ENCODE measurements at places on chromosomes 16 and 17.

DNA sequence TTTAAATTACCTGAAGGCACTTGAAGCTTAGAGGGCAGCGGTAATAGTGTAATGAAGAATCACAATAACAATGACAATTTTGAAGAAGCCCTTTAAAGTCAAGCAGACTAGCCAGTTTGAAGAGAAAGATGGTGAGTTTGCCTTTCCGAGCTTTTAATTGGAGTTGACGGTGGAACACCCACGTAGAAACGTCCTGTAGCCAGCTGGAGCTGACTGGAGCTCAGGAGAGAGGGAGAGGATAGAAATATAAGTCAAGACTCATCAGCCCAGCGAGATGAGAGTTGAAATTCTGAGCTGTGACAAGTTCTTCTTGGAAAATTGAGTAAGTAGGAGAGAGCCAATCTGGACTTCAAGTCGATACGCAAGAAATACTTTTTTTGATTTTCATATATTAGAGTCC is 91.7 kb upstream of the CACNG3 start:
- DNase-seq, result no peak

DNA sequence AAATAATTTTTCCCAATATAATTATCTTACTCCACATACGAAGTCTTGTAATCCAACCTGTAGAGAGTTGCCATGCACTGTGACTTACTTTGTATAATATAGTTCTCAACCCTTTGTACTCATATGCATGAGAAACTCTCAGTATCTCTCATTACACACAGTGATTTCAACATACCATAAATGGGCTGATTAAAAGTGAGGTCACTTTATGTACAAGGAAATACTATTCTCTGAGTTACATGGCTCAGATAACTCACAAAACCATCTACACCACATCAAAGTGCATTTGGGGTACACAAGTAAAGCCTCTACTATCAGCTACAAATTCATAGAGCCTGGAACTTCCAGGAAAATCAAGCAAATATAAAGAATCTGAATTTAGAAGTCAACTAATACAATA is 27.9 kb downstream of the SLFN12 start:
- no peak for DNase-seq

- no peak for DNase-seq
These were observed 46.1 kb upstream of the NLK start for GRCh38 chr17:27996202-27997043.

- no peak for DNase-seq
These were observed 15.0 kb downstream of the ZNF232 start for GRCh38 chr17:5096731-5097100.

GRCh38 chr16:49836668-49837067 is 19.2 kb downstream of the ZNF423 start:
- no peak for DNase-seq

GRCh38 chr17:77464988-77465357 is 324.2 kb downstream of the SEC14L1 start:
- DNase-seq, result no peak

DNA sequence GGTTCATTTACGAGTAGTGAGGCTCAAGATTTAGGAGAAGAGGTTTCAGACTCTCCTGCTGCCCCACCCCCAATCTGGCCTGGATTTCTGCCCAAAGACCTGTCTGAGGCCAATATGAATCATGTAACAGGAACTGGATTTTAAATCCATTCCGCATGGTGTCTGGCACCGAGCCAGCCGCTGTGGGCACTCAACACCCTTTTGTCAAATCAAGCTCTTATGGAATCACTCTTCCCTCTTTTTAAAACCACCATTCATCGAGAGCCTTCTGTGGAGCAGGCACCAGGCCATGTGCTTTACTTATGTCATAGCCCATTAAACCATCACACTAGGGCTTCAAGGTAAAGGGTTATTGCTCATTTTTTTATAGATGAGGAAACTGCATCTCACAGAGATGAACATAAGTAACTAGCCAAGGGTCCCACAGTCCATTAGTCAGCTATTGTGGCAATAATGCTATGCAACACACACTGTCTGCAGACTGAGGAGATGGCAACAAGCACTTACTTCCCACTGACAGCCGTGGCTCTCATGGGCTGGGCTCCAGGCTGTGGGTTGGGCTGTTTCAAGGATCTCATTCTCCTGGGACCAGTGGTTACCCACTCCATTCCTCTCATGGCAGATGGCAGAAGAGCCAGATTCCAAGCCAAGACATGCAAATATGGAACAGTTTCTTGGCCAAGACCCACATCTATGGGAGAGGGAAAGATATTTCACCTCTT is 93.6 kb downstream of the WSCD1 start:
- no peak for DNase-seq

DNA sequence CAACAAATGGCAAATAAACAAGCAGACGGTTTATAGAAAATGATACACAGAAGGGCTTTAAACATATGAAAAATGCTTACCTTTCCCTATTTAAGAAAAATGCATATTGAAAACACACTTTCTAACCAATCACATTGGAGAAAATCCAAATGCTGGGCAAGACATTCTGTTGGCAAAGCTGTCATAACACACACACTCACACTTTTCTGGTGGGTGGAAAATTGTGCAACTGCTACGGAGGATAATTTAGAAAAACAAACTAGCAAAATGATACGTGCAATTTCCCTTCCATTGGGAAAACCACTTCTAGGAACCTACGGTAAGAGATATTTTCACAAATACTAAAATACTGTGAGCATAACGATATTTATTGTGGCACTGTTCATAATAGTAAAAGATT is 9.8 kb upstream of the MYH3 start:
- no peak for DNase-seq

- no peak for DNase-seq
These were observed 12.1 kb downstream of the ABCA9 start for GRCh38 chr17:69048634-69049033.

GRCh38 chr16:78878570-78878969 is 722.0 kb downstream of the MAF start:
- DNase-seq, result no peak

DNA sequence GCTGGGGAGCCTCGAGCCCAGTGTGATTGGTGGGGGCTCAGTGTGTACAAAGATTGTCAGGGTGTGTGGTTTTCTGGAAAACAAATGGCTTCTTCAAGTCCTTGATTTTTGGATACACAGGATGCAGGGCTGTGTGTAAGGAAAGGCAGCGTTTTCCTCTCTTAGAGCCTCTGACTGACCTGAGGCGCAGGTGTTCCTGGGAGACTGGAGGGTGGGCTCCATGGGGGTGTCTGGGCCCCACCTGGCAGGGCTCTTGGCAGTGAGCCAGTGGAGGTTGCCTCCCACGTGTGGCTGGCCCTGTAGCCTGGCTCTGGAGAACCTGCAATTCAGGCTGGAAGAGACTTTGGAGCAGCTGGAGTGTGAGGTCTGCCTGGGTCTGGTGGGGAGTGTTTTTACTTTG is 5.0 kb downstream of the FOXK2 start:
- no peak for DNase-seq

- no peak for DNase-seq
These were observed 24.7 kb downstream of the ZFP90 start for GRCh38 chr16:68563631-68564381.

- DNase-seq, result no peak
These were observed 231.6 kb upstream of the DYNLRB2 start for GRCh38 chr16:80309178-80309577.

DNA sequence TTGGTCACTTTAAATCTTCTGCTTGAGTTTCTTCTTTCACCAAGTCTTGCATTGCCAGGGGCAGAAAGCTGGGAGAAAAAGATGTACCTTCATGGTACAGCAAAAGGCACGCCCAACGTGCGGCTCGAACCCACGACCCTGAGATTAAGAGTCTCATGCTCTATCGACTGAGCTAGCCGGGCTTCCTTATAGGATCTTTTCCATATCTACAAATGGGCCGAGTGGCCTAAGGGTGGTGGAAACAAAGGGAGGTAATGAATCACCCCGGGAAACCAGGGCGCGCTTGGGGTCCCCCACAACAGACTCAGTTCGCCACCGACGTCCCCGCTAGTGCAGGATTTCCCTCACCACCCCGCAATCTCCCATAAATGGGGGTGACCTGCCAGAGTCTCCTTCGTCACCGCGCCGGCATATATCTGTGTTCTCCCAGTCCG is 7.5 kb upstream of the OR1F1 start:
- no peak for DNase-seq

GRCh38 chr17:58416937-58417299 is 416 bp downstream of the RNF43 start:
- no peak for DNase-seq

DNA sequence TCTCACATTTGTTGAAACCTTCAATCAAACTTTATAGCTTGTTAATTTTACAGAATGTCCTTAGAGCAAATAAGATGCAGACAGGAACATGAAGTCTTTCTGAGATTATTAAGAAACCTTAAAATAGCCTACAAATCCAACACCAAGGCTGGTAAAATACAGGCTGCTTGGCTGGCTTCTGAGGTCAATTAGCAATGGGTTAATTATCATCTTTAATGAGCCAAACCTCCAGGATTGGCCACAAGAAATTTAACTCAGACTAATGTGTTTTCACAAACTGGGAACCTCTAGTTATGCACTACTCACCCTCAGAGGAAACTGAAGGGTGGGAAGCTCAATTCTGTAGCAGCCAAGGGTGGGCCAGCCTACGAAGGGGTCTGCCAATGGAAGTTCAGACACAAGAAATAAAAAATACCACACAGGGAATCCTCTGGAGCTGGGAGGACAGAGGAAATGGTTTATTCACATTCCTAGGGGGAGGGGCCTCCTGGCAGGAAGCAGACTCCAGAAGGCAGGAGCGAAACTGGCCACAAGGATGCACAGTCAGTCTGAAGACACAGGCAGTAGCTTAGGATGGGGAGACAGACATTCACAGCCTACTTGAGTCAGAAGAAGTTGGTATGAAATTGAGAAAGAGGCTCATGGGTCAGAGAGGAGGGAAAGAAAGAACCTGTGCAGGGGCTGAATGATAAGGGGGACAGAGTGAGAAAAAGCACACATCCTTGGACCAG is 36.1 kb downstream of the HIC1 start:
- no peak for DNase-seq
